Right ventricle myocardium inferior (tissue), 1 donor: ENCODE measurements at places on chromosomes 1 and 21.

- DNase-seq = no peak
Measured at GRCh38 chr1:206556047-206556749, 48.9 kb downstream of the RASSF5 start.

- no peak for DNase-seq
Measured at GRCh38 chr1:217133958-217134856, 411.0 kb upstream of the ESRRG start.

GRCh38 chr1:8962812-8963530 is 17.3 kb downstream of the CA6 start:
- DNase-seq = no peak

- no peak for DNase-seq
Measured at GRCh38 chr1:108059945-108060344, 95.0 kb upstream of the VAV3 start.
